ENCODE measurements at places on chromosomes 5 and 9. TPM values are rescaled to one million over a fixed set of nuclear protein-coding genes. Genes with fewer than 3 reads are reported as not detected.

GRCh38 chr5:151078490-151079262 is 2.2 kb downstream of the TNIP1 start:
- peak overlapping the region; percentile 9 for H3K27ac ChIP-seq
- peak overlapping the region; percentile 25 for H3K4me3 ChIP-seq
- peaks cover 19% of the 10 kb centered on the region for H3K4me1 ChIP-seq
- no peaks in the 10 kb centered on the region for H3K36me3 ChIP-seq

The RNF183 gene
- total RNA-seq = not detected

The RALGPS1 gene
- total RNA-seq = 23.8 TPM

The ANKRD18A gene
- total RNA-seq = 32.3 TPM

GRCh38 chr5:78397831-78398230 is 37.4 kb downstream of the SCAMP1 start:
- no peaks in the 10 kb centered on the region for H3K36me3 ChIP-seq
- peaks cover 2% of the 10 kb centered on the region for H3K27me3 ChIP-seq
- DNase-seq = no peak
- H3K4me1 ChIP-seq = no peaks in the 10 kb centered on the region
- no peak overlapping the region for H3K27ac ChIP-seq

The BTNL8 gene
- total RNA-seq = not detected

DNA sequence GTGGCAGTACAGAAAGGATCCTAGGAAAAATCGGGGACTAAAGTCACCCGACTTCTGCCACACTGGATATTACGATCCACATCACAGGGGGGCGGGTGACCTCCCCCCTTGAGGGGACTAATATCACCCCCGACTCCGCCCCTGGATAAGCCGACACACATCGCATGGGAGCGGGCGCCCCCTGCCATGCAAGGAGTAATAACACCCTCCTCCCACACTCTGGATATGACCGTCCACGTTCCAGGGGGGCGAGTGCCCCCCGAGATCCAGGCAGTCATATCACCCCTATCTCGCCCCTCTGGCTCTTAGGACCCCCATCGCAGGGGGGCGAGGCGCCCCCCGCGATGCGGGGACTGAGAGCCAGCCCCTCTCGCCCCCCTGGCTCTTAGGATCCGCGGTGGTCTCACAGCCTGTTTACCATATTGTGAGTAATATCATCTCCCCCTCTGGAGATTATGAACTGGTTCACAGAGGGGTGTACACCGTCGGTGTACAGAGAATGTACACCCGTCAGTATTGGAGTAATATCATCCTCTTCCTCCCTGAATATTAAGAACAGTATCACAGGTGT is 423.0 kb downstream of the DIRAS2 start:
- peaks cover 2% of the 10 kb centered on the region for H3K27me3 ChIP-seq
- no peaks in the 10 kb centered on the region for H3K4me1 ChIP-seq
- H3K4me3 ChIP-seq = peak overlapping the region; percentile 1
- DNase-seq = peak; percentile 49

Measured in glutamatergic neuron (in vitro differentiated cells).